ENCODE measurements at places on chromosomes 12 and 14. TPM values are rescaled to one million over a fixed set of nuclear protein-coding genes. Genes with fewer than 3 reads are reported as not detected.

NDRG2 gene
- 4.7 TPM for total RNA-seq

DNA sequence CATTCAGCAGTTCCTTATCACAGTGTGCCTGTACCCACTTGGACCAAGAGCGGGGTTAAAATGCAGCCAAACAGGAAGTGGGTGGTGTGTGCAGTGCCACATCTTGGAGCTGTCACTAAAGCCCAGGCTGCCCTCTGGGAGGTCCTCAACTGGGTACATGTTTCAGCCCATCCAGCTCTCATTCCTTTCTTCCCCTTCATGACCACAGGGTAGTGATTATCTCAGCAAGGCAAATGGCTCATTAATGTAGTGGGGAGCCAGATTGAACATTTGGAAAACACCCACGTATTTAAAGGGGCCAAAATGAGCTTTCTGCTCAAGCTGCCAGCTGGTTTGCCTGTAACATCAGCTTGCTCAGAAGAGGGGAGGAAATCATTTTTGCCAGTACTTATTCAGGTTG, 210.8 kb upstream of the BTG1 start:
- DNase-seq = no peak

DNA sequence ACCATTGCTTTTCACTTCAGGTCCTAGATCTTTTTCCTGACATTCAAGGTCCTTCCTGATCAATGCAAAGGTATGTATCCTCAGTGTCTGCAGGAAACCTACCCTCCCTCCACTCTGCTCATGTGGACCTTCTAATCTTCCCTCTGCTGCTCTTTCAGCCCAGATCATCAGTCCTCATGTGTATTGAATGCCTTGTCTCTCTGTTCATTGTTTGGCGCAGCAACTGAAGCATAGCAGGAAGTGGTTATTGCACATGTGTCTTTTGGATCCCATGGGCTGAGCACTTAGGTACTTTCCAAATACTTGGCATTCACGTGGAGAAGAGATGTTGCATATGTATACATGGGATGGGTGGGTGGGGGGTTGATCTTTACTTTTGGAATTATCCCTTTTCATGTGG, 4.3 kb upstream of the NIN start:
- DNase-seq = no peak

SOCS4 gene
- total RNA-seq = 21.9 TPM

MAP1LC3B2 gene
- total RNA-seq = not detected

DNA sequence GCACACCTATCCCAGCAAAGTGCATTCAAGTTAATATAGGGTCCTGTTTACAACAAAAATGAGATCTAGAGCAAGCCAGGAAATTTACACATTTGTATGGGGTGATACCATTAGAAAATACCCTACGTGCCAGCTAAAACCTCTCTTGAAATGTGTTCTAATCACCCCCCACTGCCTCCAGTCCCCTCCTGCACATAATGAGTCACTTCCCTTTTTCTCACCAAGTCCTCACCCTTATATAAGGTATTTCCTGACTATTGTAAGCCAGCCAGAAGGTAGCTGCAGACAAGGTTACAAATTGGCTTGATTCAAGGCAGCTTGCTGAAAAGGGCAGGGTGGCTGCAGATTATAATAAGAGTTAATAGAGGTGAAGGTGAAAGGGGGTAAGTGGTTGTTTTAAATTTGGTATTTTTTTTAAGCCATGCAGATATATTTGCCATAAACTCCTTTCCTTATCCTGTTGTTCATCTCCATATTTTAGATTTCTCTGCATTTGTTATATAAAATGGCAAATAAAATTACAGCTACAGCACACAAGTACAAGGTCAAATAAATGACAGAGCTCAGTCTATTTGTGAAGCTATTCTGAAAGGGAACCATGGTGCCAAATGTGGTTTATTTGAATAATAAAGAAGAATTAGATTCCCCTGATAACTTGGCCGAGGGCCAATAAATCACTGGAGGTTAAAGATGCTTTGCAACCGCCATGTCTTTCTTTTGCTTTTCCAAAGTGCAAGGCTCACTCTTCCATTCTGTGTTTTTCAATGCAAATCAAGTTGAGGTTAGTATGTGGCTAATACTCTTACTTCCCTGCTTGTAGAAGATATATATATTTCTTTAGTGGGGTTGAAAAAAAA, 385.9 kb downstream of the EGLN3 start:
- peak; percentile 82 for DNase-seq

GRCh38 chr12:28507033-28507432, 316.8 kb downstream of the CCDC91 start:
- no peak for DNase-seq

- no peak for DNase-seq
Observed at GRCh38 chr12:6632026-6632983, 3.5 kb downstream of the LPAR5 start.

- peak; percentile 92 for DNase-seq
Observed at GRCh38 chr14:23120541-23121251, 1.6 kb upstream of the CEBPE start.

GRCh38 chr12:64057706-64058105, 164.4 kb downstream of the KICS2 start:
- DNase-seq = no peak

POTEM gene
- total RNA-seq = not detected

GRCh38 chr12:78584695-78585094, 279.9 kb upstream of the SYT1 start:
- peak; percentile 25 for DNase-seq

RAD52 gene
- total RNA-seq = 19.3 TPM

GRCh38 chr14:100150932-100151587, 8.4 kb downstream of the DEGS2 start:
- DNase-seq = no peak

GRCh38 chr12:25052196-25052913, 103.5 kb upstream of the BCAT1 start:
- no peak for DNase-seq

DNA sequence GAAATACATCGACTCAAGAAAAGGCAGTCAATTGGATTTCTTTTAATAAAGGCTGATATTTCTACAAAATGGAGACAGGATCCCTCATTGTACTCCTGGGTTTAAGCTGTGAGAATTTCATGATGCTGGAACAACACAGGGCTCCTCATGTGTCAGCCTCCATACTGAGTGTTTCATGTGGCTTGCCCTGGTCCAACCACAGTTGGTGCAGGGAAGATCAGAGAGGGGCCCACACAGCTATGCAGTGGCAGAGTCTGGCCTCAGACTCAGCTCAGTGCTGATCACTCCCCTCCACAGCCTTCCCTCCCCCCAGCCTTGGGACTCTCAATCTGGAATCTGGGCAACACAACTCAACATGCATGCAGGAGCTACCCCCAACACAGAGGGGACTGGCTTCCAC, 122.5 kb upstream of the OVCH1 start:
- DNase-seq = no peak

- no peak for DNase-seq
Observed at GRCh38 chr14:62734831-62735230, 310.4 kb downstream of the KCNH5 start.

BICDL1 gene
- total RNA-seq = 5.8 TPM

CCDC175 gene
- not detected for total RNA-seq

GRCh38 chr14:35925319-35925718, 99.2 kb downstream of the BRMS1L start:
- no peak for DNase-seq

VRTN gene
- total RNA-seq = not detected

GDF3 gene
- total RNA-seq = not detected

GRCh38 chr12:128077211-128077916, 189.6 kb upstream of the TMEM132C start:
- DNase-seq = no peak

DNA sequence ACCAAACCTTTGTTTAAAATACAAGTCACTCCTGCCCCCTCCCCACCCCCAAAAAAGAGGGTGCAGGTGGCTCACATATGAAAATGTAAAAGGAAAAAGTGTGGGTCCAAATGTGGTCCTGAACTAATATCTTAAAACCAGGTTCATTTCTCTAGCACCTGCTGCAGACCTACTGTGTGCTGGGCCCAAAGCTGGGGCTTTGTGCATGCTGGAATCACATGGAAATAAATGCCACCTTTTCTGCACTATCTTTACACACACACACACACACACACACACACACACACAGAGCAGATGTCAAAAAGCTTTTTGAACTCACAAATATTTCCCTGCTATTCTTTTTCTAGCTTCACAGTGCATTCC, 3.2 kb upstream of the BCL11B start:
- DNase-seq = no peak

DNA sequence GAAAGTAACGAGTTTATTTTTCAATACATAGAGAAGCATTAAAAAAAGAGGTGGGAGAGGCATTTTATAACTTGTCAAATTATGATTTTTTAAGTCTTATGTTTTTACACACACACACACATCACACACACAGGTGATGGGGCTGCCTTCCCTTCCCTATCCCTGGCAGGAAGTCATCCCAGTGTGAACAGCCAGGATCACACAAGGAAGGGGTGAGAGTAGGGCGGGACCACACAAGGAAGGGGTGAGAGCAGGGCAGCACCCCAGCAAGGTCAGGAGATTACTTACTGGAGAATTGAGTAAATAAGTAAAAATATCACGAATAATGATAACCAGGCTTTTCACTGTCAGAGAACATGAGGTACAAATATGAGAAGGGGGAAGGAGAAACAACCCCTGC, 372.6 kb downstream of the SEC23A start:
- no peak for DNase-seq

GRCh38 chr14:30985796-30986195, 39.7 kb upstream of the AP4S1 start:
- no peak for DNase-seq

GRCh38 chr14:75982266-75983018, 647 bp upstream of the TGFB3 start:
- peak; percentile 84 for DNase-seq

FGD4 gene
- total RNA-seq = 3.9 TPM

COX8C gene
- not detected for total RNA-seq

- DNase-seq = no peak
Observed at GRCh38 chr12:124939079-124939420, 24.6 kb upstream of the UBC start.

GRCh38 chr12:79019672-79020071, 155.1 kb downstream of the SYT1 start:
- DNase-seq = no peak

DNA sequence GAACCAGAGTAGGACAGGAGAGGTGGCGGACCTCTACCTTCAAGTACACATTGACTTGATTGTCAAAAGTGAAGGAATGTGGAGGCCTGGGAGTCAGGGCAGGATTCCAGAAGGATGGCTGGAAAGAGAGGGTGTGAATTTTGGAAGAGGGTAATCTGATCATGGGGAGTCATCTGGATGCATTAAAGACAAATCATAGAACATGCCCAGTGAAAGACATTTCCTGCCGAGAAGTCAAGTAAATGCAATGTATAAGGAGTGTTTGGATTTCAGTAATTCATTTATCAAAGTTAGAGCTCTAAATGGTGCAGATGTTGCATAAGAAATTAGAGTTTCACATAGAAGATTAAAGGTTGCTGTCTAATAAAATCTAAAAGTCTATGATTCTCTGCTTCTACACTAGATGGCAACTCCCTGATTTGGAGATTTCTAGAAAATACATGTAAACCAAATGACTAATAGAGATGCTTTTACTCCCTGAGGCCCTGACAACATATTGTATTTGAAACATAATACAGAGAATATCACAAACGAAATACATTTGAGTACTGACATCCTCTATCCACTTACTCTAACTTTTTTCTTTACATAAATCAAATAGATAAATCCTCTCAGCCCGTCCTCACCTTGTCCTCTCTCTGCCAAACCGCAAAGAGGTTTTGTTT, 91.3 kb downstream of the KCNA5 start:
- no peak for DNase-seq

PZP gene
- not detected for total RNA-seq

DNA sequence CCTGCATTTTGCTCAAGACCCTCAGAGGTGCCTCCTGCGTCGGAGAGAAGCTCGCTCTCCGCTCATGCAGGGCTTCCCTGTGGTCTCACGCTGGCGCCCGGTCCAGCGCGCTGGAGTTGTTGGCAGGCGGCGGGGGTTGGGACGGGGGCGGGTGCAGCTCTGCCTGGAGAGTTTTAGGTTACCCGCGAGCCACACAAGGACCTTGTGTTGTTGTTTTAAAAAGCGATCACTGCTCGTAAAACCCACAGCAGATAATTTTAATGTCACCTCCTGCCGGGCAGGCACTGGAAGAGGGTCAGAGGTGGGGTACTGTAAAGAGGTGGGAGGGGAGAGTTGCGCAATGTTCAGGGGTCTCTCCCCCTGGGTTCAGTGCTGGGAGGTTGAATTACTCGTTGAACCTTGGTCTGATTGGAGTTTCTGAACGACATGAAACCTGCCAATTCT, 850 bp downstream of the SMOC1 start:
- DNase-seq = no peak

- DNase-seq = no peak
Observed at GRCh38 chr14:64951724-64952123, 9.2 kb upstream of the GPX2 start.

- no peak for DNase-seq
Observed at GRCh38 chr12:57943438-57944080, 2.2 kb downstream of the ATP23 start.

DNA sequence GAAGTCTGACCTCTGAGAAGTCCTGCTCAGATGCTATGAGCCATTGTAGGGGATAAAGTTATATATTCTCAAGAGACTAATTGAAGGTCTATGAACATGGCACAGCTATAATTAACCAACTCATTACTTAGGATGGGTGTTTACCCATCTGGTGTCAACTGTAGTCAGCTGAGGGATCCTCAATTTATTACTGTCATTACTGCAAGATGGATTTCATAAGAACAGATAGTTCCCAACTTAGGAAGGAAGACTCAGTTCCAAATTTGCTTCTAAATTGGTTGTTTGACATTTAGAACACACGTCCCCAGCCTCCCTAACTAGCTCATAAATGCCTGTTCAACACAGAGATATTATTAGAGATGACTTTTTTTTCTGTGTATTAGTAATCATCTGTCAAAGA, 81.4 kb downstream of the FRMD6 start:
- no peak for DNase-seq

- DNase-seq = peak; percentile 79
Observed at GRCh38 chr12:131827961-131828534, at the start of gene MMP17. MMP17 (plus strand) TSS chr12:131828393; CDS start chr12:131828495, 102 bp downstream.

UNG gene
- total RNA-seq = 168 TPM

CDCA3 gene
- total RNA-seq = 92.0 TPM

GPR137C gene
- 0.63 TPM for total RNA-seq

COCH gene
- total RNA-seq = 4.2 TPM

- no peak for DNase-seq
Observed at GRCh38 chr14:34063042-34063441, 112.2 kb upstream of the EGLN3 start.

GRCh38 chr14:68342216-68342763, 450.6 kb downstream of the ZFP36L1 start:
- no peak for DNase-seq

DNA sequence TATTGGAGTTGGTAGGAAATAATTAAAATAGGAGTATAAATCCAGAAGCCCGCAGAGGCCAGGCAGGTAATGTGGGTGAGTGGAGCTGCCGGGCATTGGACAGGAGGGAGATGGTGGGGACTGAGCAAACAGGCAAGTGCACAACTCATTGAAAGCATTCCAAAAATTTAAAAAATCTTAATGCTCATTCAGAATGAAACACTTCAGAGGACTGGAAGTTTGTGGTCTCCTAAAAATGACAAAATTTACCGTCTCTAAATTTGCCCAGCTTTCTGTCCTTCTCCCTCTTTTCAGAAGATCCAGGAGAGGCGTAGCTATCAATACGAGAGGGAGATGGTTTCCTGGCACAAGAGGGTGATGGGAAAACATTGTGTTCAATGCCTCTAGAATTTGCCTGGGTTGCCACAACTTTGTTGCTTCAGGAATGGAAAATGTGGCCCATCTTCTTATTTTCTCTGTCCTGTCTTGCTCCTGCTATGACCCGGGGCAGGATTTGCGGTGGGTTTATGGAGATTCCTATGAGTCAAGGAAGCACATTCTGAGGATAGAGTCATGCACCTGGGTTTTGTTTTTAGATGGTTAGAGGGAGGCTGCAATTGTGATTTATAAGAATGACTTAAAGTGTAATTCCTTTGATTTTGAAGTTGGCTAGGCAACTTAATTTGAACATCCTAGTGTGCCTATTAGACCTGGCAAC, 72.2 kb downstream of the BORCS5 start:
- DNase-seq = peak; percentile 73
